A549 treated with CORT108297 at 1 μM for 4 hours (cell line): ENCODE measurements at places on chromosomes 1 and 21. TPM values are rescaled to one million over a fixed set of nuclear protein-coding genes. Genes with fewer than 3 reads are reported as not detected.

Gene MNDA
- not detected in 5 replicates for total RNA-seq

Gene TMEM52
- total RNA-seq = 0.44 to 1.3 TPM (median 0.72 TPM) in 5 replicates

Gene CRYAA
- total RNA-seq = 0.18 TPM in 1 of 5 replicates, not detected in the others

Gene GABPB2
- 2.7 to 3.9 TPM (median 3.5 TPM) in 5 replicates for total RNA-seq

Gene GPR153
- total RNA-seq = 0.76 to 1.5 TPM (median 1.4 TPM) in 5 replicates

Gene MSTO1
- total RNA-seq = 34.8 to 43.6 TPM (median 43.0 TPM) in 5 replicates

Gene TFF1
- 25.4 to 31.4 TPM (median 29.3 TPM) in 5 replicates for total RNA-seq

Gene SLFNL1
- total RNA-seq = 0.02 to 0.09 TPM (median 0.05 TPM) in 4 of 5 replicates, not detected in the other

Gene BARHL2
- not detected in 5 replicates for total RNA-seq

Gene CITED4
- 40.2 to 90.2 TPM (median 73.5 TPM) in 5 replicates for total RNA-seq

Gene SLAMF1
- not detected in 5 replicates for total RNA-seq
